ENCODE measurements at places on chromosomes 1 and 21.

DNA sequence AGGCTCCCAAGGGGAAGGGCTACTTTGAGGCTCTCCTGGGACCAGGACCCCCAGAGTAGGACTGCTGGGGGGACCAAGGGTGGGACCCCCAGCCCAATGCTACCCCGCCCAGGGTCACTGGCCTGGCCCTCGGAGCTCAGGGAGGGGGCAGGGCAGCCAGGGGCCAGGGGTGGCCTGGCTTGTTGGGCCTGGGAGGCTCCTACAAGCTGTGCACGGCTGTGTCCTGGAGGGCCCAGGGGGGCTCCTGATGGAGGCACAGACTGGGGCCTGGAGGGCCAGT, 2.2 kb downstream of the HES4 start:
- no peak for DNase-seq

GRCh38 chr1:61004262-61005003, 77.9 kb upstream of the NFIA start:
- DNase-seq: no peak

- DNase-seq: peak; percentile 4
Measured at GRCh38 chr1:53559391-53559815, 100.2 kb downstream of the DMRTB1 start.

GRCh38 chr1:247998811-247999210, 14.6 kb upstream of the OR2L5 start:
- DNase-seq: no peak

- no peak for DNase-seq
Measured at GRCh38 chr1:58391056-58391455, 155.5 kb downstream of the OMA1 start.

GRCh38 chr1:178093951-178094738, at the start of gene RASAL2:
TSS of gene RASAL2 (plus strand) at chr1:178094104. CDS start at chr1:178094493, 389 bp downstream.
- DNase-seq: peak; percentile 85

DNA sequence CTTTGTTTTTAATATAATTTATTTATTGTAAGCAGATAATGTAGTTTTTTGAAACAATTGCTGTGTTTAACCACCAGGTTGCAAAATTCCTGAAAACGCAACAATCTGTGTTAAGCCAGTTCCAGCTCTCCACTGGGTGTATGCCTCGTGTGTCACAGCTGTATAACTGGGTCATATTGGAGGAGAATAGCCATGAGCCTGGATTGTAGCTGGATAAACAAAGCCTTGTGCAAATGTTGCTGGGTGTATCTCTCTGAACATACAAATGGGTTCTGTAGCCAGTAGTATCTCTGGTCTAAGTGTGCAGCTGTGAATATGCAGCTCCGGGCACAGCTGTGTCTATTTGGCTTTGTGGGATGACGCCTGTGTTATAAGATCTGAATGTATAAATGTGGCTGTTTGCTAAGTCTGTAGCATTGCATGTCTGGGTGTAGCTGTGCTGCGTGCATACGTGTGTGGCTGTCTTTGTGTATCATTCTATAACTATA, 2.8 kb downstream of the TCEA3 start:
- no peak for DNase-seq

- DNase-seq: no peak
Measured at GRCh38 chr1:16924216-16924918, 2.6 kb downstream of the CROCC start.

DNA sequence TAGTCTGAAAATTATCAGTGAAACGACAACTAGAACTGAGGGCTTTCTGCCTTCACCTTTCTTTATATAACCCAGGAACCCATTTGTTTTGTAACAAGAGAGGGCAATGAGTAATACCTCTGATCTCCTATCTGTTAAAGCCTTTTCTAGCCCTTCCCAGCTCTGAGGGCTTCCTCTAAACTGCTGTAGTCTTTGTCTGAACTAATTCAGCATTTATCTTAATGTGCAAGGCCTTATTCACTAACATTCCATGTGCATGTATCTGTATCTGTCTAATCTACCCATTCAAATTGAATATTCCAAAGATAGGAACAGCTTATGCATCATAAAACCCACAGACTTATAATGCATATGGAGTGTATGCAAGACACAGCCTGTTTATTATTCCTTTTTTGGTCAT, 167.1 kb downstream of the LYPLAL1 start:
- no peak for DNase-seq

- peak; percentile 30 for DNase-seq
Measured at GRCh38 chr1:117284399-117285215, 73.9 kb upstream of the VTCN1 start.

DNA sequence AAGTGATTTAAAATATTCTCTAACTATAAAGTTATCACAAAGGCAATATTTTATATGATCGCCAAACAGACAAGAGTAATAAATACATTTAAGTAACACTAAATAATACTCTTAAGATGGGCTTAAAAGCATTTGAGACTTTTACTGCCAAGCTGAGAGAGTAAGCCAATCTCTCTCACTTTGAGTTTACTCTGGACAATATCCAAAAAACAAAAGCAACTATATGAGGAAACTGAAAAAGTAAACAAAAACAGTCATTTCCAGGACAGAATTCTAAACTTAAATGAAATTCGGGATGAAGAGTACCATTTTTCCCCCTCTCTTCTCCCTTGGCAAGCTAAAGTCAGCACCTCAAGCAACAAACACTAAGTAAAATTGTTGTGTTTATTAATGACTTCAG, 173.2 kb downstream of the COP1 start:
- no peak for DNase-seq

- no peak for DNase-seq
Measured at GRCh38 chr1:99122039-99122438, 117.4 kb upstream of the PLPPR5 start.

- DNase-seq: no peak
Measured at GRCh38 chr1:223088713-223089240, 54.3 kb downstream of the TLR5 start.

GRCh38 chr1:171501305-171502024, 16.1 kb downstream of the PRRC2C start:
- DNase-seq: no peak

DNA sequence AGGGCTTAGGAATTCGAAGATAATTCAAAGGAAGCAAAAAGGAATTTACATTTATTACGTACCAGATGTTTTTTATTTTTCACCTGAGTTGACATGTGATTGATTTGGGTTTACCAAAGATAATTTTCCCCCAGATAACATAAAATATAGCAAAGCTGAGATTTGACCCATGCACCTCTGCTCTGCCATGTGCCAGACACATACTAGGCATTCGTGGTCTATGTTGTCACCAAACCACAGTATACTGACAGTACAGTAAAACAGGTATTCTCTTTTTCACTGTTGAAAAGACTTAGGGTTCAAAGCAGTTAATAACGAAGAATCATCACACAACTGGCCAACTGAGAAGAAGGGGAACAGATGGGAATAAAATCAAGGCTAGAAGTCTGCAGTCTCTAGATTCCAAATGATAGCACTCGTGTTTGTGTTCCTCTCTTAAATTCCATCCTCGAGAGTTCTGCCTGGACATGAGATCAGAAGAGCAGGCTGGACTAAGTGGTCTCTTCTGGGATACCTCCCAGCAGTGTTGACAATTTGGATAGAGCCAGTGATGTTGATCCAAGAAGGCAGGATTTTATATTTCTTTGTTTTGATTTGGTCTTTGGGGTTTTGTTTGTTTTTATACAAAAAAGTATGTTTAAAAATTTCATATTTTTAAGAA, 85.3 kb upstream of the RAVER2 start:
- no peak for DNase-seq

DNA sequence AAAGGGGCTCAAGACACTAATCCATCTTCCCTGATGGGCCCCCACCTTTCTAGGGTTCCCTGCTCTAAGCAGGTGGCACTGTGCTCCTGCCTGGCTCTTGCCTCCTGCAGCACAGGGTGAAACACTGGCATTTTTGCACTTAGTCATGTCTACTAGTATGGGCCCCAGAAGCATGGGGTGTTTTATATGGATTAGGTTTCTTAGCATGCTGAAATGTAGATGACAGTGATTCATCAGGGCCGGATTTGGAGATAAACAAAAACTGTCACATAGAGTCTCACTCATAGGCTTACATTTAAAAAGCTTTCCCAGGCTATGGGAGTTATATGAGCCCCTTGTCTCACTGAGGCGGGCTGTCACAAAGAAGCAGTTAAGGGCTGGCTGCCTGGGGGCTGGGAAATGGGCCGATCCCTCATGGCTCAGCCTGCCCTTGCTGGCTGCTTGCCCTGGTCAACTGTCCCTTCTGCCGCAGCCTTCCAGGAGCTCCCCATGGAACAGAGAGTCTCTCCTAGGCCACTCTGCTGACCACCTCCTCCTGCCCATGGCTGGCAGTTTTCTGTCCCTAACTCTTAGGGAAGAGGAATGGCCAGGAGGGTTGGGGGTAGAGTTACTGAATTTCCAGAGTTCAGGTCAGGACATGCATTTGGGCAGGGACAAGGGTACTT, 6.5 kb downstream of the GALNT2 start:
- no peak for DNase-seq

DNA sequence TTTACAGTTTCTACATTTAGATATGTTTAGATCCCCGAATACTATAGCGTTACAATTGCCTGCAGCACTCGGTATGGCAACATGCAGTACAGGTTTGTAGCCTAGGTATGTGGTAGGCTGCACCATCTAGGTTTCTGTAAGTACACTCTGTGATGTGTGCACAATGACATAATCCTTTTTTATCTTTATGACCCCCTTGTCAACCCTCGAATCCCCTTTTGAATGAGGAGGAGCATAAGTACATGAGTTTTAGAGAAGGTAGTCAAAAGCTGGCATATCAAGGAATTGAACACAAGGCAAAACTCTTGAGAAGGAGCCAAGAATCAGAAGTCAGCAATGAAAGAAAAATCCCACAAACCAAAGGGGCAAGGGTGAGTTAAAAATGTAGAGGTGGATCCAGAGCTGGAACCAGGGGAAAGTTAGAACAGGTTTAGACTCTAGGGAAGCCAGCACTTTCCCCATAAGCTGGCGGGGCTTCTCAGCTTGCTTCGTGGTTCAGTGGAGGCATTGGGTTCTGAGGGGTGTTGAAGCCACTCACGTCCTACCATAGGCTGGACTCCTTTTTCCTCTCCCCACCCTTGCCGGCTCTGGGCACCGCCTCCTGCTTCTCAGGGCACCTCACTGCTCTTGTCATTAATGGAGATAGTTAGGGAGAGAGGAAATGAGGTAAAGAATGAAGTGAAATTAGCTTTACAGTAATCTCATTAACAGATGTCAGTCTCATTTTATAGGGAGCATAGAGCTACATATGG, 31.3 kb downstream of the OLFML3 start:
- DNase-seq: no peak

- no peak for DNase-seq
Measured at GRCh38 chr21:36821032-36821299, 122.1 kb downstream of the SIM2 start.

GRCh38 chr1:3070644-3071564, 1.9 kb downstream of the PRDM16 start:
- no peak for DNase-seq

DNA sequence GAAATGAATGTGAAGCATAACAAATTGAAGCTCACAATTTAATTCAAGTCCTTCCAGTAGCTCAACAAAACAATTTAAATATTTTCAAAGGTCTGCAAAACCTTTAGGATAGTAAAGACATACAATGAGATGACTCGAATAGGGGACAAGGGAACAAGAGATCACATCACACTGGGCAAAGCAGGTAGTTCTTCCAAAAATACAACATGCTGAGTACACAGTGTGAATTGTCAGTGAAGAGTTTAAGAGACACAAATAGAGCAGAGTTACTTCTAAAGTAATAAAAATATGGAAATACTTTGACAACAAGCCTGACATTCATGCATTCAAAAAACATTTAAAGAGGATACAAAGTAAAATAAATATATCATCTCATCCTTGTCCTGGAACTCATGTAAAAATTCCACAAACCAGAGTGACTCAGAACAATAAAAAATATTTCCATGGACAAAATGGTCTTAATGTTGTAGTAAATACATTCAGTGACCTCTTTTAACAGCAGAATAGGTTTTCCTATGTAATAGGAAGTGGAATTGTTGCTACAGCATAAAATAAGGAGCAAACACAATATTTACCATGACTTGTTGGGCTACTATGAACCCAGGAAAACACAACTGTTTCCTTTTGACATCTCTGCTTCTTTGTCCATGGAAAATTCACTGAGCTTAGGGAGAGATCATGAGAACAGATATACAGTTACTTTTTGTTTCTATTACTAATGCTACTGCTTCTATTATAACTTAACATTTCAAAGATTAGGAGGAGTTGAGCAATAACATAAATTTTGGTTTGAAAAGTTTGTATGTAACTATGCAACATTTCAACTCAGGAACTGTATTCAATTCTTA, 83.7 kb upstream of the BCL10 start:
- no peak for DNase-seq

- no peak for DNase-seq
Measured at GRCh38 chr1:10387677-10388386, 11.0 kb upstream of the PGD start.

GRCh38 chr21:45000637-45001133, 60.9 kb downstream of the SLX9 start:
- DNase-seq: no peak

- DNase-seq: no peak
Measured at GRCh38 chr1:4312024-4312423, 342.4 kb upstream of the AJAP1 start.

DNA sequence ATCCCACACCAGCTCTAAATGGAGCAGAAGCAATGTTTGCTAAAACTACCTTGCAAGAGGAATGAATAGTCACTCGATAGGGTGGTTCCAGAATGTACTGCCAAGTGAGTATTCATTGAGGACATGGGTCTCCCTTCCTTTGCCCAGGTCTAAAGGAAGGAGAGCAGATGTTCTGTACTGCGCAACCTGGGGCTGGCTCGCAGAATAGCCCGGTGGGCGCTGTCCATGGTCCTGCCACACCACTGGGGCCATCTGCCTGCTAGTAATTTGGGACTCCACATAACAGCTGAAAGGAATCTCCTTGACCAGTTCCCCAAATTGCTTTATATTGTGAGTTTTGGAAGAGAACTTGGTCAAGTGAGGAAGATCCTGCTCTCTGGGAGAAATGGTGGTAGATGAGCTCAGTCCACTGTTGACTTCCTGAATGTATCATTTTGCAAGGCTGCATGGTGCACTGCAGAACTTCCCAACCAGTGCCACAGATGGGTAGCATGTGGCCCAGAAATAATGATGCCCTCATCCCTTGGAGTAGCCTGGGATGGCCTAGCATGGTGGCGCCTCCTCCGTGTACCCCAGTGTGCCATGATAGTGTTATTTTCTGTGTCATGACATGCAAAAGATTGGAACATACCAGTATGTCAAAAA, 5.7 kb downstream of the SLC6A17 start:
- no peak for DNase-seq
